Occipital lobe (tissue), 3 donors: ENCODE measurements at places on chromosomes 12 and 14.
A peak's percentile ranks its signal among the peaks of the same experiment; 100 is the strongest.

DNA sequence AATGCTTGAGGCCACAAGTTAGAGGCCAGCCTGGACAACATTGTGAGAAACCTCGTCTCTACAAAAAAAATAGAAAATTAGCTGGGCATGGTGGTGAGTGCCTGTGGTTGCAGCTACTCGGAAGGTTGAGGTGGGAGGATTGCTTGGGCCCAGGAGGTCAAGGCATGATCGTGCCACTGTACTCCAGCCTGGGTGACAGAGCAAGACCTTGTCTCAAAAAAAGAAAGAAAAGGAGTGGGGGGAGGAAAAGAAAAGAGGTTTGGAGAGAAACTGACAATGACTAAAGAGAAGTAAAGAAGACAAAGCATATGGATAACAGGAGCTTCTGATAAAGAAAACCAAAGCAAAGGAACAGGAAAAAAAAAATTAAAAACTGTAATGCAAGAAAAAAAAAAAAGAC is 37.4 kb upstream of the SELPLG start:
- DNase-seq = no peak

DNA sequence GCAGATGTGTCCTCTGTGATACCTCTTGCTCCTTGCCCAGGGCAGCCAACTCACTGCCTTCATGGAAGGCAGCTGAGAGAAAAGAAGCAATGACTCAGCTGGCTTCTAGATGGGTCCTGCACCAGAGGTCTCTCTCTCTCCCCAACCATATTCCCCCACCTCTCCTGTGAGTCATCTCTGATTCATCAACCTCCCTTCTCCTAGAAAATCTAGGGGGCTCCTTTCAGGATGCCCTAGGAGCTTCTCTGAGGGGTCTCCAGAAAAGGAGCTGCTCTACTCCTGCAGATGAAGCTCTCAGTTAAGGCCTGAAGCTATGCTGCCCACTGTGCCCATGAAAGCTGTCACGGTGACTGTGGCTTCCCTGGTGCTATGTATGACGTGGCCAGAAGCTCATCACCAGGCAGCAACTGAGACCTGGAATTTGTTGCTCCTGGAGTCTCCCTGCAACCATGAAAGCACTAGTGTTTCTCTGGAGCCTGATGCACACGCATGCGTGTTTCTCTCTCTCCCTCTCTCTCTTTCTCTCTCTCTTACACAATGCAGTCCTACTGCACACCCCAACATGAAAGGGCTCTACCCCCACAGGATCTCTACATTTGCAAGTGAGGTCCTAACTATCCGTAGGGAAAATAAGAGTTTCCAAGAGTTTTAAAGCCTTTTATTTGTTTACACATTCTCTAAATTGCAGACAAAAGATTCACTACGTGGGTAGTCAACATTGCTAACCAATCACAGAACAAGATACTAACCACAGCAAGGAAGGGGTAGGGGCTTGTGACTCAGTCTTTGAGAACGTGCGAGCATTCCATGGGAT is 285.3 kb downstream of the DPF3 start:
- DNase-seq = peak; percentile 26

DNA sequence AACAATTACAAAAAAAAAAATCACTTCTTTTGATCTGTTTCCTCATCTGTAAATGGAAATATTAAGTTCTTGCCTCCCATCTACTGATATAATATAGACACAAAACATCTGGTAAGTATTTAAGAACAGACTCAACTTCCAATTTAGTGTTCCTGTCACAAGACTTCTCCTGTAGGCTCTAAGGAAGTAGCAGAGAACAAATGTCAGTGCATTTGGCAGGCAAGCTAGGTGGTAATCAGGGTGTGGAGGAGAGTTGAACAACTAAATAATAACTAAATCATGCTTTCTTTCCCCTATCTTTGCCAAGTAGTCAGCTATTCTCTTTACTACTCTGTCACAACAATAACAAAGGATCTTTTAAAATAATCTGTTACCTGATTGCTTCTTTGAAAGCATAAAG is 22.1 kb downstream of the BAZ1A start:
- no peak for DNase-seq

GRCh38 chr14:54344445-54344844 is 52.4 kb upstream of the CDKN3 start:
- no peak for DNase-seq

- no peak for DNase-seq
These were observed 11.0 kb downstream of the SPRYD3 start for GRCh38 chr12:53067993-53068770.

GRCh38 chr14:66495218-66496098 is 9.3 kb downstream of the CCDC196 start:
- DNase-seq = peak; percentile 4

- DNase-seq = no peak
These were observed 92.0 kb downstream of the IRF2BPL start for GRCh38 chr14:76936483-76936882.

- DNase-seq = no peak
These were observed 156.1 kb downstream of the KICS2 start for GRCh38 chr12:64065881-64066451.

DNA sequence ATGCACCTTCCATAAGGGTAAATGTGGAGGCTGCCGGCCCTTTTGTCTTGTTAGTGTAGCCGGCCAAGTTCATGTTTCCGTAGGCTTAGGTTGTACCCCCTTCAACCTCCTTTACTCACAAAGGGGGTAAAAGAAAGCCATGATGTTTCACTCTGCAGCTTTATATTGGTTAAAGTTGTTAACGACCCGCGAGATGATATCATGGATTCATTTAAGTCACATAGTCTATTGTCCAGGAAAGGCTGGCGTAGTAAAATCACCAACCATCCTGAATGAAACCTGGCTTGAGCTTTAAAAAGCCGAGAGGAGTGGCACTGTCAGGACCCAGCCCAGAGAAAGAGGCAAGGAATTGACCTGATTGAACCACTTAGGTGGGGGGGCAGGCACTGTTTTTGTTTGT is 1.3 kb downstream of the UNG start:
- DNase-seq = no peak

DNA sequence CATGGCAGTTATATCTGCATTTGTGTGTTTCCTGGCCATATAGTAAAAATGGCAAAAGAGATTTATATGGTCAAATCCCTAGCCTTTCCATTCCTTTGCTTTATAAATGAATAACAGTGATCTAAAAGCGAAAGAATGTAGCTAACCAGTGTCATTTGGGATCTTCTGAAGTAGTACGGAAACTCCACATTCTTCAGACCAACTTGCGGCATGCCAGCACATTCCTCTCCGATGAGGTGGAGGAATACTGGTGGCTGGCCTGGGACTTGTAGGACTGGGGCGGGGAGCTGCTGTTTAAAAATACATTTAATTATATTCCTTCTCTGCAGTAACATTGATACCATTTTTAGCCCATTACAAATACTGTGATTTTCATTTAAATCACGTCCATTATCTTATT is 85.3 kb downstream of the SAMD4A start:
- DNase-seq = no peak

DNA sequence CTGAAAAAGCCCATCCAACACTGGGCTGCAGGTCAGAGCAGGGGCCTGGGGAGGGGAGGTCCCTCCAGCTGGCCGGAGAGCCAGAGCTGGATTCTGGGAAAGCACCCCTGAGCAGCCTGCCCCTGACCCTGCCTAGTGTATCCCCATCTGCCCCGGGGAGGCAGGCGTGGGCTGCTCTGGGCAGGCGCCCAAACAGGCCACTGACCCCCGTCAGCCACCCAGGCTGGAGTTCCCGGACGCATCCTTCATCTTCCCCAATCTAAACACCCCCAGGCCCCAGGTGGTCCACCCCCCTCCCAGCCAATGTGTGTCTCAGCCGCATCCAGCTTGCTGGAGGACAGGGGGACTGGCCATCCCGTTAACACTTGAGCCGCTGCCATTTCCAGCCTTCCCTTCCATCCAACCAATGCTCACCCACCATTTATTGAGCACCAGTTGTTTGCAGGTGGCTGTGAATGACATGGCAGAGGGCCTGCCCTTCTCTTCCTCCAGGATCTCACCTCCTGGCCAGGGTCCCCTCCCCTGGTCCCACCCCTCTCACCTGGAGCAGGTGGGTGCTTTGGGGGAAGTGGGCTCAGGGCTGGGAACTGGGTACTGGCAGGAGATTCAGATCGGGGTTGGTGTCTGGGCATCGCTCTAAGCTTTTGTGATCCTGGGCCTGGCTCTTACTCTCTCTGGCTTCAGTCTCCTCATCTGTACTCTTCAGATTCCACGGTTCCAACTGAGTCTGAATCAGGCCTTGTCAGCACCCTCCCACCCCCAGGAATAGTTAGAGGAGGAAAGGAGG is 743 bp upstream of the DTX1 start:
- no peak for DNase-seq

- DNase-seq = no peak
These were observed 10.8 kb downstream of the PITPNM2 start for GRCh38 chr12:123139926-123140675.

DNA sequence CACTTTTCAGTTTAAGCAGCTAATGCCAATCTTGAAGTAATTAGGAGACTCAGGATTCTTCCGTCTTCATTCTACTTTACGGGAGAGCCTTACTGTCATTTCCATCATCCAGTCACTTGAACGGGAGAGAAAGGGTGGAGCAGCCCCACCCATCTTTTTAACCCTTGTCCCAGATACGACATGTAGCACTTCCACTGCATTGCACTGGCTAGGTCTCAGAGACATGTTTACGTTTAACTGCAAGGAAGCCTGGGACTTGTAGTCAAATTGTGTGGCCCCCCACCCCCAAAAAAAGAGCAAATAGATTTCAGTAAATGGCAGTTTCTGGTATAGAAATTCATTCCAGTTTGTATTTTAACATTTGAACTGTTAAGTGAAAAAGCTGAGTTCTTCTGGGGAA is 46.1 kb upstream of the SYT1 start:
- DNase-seq = no peak

GRCh38 chr12:63961048-63961447 is 116.5 kb downstream of the SRGAP1 start:
- DNase-seq = no peak

DNA sequence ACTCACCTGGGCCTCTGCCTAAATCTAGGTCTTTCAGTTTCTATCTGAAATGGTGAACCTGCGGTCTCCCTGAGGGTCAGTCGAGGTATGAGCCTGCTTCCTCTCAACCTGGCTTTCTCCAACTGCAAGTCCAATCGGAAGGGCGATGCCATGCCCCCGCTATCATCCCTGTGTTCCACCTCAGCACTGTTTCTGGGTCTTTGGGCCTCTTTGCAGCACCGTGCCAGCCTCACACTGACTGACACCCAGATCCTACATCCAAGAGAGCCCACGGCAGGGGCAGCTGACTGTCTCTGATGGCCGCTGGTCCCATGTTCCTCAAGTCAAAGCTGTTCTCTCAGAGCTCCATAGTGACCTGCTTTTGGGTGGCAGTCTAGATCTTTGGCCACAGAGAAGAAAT is 120.7 kb downstream of the PAPOLA start:
- no peak for DNase-seq

DNA sequence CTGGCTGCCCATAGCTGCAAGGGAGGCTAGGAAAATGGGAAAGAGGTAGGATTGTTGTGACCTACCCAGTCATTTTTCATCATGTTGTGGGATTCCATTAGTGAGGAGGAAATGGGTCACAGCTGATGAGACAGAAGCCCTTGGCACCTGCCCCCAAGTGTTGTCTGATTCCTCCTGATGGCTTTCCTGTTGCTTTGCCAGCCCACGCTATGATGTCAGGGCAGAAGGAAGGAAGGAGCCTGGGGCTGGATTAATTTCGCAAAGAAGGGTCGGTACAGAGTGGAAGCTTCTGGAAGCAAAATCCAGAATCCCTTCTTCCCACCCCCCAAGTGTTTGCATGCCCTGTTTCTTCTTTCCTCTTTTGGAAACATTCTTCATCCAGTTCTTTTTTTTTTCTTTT is 8.7 kb downstream of the OTUB2 start:
- DNase-seq = no peak

- DNase-seq = no peak
These were observed 28.6 kb upstream of the NR1H4 start for GRCh38 chr12:100445081-100445481.

- no peak for DNase-seq
These were observed 11.6 kb upstream of the CLEC4D start for GRCh38 chr12:8501720-8502119.

DNA sequence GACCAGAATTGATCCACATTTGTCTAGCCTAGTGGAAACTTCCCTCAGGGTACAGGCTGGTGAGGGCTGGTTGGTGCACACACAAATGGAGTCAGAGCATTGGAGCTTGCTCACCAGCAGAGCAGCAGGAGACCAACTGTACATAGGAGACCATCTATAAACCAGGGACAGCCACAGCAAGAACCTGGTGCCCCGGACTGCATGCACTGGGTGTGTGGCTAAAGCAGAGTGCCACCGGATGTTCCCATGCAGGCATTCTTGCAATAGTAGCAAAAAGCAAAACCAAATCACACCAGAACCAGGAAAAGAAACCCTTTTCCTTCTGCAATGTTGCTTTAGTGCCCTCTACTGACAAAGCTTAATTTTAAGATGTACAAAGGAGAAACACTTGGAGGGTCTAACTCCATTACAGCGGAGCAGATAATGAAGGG is 136.4 kb downstream of the MDGA2 start:
- peak; percentile 21 for DNase-seq

GRCh38 chr12:65925626-65926025 is 101.3 kb downstream of the HMGA2 start:
- no peak for DNase-seq

DNA sequence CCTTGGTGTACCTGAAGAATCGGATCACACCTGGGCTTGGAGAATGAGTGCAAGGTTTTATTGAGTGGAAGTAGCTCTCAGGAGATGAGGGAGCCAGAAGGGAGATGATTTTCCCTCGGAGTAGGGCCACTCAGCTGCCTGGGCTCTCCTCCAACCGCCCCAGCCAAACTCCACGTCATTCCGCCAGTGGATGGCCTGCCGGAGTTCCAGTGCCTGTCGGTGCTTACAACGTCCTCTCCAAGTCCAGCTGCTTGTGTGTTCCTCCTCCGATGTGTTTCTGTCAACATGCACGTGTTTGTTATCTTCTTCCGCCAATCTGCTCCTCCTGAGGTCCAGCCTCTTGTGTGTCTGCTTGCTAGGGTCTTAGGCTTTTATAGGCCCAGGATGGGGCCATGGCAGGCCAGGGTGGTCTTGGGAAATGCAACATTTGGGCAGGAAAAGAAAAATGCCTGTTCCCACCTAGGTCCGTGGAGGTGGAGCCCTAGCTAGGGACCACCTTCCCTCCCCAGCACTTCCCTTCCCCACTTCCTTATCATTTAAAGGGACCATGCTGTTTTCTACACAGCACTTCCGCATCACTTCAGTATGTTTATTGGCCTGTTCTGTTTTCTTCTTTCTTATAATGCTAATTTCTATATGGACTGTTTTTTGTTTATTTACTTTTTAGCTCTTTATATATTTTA is 343.2 kb downstream of the PDZRN4 start:
- peak; percentile 37 for DNase-seq

- no peak for DNase-seq
These were observed 8.7 kb upstream of the CACNA2D4 start for GRCh38 chr12:1927051-1927680.

- no peak for DNase-seq
These were observed 183.6 kb upstream of the CCND2 start for GRCh38 chr12:4089956-4090355.

- no peak for DNase-seq
These were observed 392.9 kb upstream of the FOXG1 start for GRCh38 chr14:28373721-28374120.
